Osteocyte (in vitro differentiated cells): ENCODE measurements at places on chromosomes 1 and 21. TPM values are rescaled to one million over a fixed set of nuclear protein-coding genes. Genes with fewer than 3 reads are reported as not detected.

Gene RPTN
- total RNA-seq: not detected in 2 replicates

Gene ATAD3C
- total RNA-seq: 0.27 and 0.44 TPM in 2 replicates

Gene HCN3
- 3.7 and 4.1 TPM in 2 replicates for total RNA-seq

Gene PLPPR4
- total RNA-seq: 5.2 and 5.5 TPM in 2 replicates

Gene LIPI
- total RNA-seq: not detected in 2 replicates
